DMS53 (cell line): ENCODE measurements at places on chromosomes 5 and 9.

- DNase-seq, result no peak
These were observed 27.2 kb downstream of the FBXW2 start for GRCh38 chr9:120765910-120766425.

- DNase-seq, result no peak
These were observed 78.1 kb upstream of the HMHB1 start for GRCh38 chr5:143733665-143734455.

DNA sequence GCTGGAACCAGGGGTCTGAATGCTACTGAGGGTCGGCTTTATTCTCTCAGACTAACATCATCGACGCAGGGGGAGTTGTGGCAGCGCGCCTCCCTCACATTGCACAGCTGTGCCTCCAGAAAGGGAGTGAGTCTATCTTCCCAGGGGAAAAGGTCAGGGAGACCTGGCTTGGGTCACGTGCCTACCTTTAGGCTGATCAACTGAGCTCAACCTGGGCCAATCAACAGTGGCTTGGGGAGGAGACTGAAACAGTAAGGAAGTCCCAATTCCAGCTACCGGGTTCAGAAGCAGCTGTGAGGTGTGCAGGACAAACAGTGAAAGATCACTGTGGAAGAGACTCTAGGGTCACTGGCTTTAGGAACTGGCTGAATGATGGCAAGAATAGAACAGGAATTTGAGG, 14.3 kb downstream of the SNX30 start:
- DNase-seq, result peak; percentile 91

DNA sequence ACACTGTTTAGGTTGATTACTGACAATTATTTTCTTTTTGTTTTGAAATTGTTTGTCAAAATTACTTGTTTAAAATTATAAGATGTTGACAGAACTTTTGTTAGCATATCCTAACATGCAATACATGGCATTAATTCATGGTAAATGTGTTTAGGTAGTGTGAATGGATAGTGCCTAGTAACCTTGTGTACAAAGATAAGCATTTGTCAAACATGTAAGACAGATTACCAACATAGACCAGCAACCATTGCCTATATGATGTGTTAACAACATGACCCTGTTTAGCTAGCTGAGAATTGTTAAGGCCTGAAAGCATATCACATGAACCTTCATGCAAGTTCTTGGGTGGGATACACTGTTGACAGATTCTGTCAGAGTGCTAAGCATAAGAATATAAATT, 13.4 kb downstream of the MAN2A1 start:
- no peak for DNase-seq

GRCh38 chr9:92257327-92257726, 36.2 kb downstream of the IARS1 start:
- DNase-seq, result peak; percentile 50

DNA sequence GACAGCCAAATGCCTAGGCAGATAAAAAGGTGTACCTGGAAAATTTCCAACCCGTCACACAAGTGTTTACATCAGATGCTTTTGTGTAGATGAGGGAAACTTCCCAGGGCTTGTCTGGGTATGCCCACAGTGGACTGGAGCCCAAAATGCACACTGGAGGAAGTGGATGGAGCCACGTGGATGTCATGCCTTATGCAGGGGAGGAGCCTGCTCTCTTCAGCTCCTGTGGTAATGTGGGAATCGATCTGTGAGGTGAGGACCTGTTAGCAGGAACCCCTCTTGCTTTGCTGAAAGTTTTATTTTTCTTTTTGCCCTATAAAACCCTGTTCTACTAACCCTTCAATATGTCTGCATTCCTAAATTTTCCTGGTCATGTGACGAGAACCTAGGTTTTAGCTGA, 439.2 kb upstream of the CDH9 start:
- no peak for DNase-seq
